ENCODE measurements at places on chromosomes 2 and 18.

DNA sequence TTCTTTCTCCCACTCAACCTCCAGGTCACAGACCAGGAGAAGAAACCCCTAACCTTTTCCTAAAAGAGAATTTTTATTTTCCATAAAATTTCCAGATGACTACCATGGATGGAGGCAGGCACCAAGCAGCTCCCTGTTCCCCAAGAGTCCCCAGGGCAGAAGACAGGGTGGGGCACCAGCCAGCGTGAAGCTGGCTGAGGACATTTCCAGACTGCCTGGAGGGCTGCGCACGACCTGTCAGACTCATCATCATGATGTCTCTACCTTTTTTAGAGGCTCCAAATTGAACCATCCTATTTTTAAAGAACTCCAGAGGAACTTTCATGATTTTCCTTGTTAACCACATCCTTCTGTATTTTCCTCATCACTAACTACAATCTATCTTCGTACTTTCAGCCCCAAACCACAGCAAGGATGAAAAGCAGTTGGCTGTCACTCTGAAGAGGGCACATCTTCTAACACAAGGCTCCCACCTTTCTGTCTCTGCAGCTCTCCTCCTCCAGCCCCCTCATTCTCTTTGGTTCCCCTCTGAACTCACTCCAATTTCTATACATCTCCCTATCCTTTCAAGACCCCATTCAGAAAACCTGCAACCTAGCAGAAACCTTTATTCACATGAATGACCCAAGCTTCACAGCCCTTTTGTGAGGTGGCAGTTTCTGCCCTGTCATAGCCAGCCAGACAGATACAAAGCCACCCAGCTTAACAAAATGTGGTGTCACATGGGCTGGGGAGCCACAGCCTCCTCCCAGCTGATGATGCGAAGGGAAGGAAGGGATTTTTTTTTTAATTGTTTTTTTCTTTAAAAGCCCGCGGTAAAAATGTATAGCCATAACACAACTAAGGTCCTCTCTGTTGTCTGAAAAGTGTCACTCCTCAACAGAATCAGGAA lies 11.1 kb downstream of the AMMECR1L start:
- no peak for DNase-seq

DNA sequence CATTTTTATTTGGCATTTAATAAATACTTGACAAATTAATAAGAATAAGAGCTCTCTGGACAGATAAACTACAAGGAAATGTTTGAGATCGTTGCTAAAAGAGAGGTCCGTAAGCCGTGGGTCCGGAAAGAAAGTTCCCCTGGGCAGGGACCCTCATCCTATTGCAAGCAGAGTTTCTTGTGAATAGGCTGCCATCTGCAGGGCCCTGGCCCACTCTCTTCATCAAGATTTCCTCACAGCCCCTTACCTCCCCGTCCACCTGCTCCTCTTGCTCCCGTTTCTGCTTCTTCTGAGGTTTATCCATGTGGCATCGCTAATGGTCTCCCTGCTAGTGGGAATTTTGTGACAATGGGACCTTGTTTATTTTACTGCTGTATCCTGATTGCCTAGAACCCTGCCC lies 30.1 kb upstream of the MC5R start:
- no peak for DNase-seq

GRCh38 chr2:71606244-71606643 lies 152.9 kb downstream of the DYSF start:
- no peak for DNase-seq

GRCh38 chr2:241179899-241180298 lies 8.6 kb upstream of the ANO7 start:
- DNase-seq, result no peak

DNA sequence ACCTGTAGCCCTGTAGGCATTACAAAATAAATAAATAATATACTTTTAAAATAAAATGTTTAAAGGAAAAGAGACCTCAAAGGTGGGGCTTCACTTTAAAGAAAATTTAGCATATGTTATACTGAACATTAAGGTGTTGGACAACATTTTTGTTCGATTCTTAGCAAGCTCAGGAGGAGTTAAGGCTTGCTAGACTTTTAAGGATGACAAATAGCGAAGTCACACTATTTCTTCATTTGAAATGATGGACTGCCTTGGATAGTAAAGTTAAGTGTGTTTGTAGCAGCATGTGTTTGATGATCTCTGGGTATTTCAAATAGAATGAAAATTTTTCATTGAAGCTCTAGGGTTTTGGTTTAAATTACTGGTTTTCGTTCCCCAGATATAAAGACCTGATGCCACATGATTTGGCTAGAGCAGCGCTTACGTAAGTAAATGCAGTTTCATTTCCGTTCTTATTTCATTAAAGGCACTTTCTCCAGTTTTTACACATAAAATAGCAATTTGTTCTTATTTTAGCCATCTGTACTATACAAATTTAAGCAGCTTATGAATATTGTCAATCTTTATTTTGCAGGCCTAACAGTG lies 24.9 kb downstream of the HADHB start:
- no peak for DNase-seq

DNA sequence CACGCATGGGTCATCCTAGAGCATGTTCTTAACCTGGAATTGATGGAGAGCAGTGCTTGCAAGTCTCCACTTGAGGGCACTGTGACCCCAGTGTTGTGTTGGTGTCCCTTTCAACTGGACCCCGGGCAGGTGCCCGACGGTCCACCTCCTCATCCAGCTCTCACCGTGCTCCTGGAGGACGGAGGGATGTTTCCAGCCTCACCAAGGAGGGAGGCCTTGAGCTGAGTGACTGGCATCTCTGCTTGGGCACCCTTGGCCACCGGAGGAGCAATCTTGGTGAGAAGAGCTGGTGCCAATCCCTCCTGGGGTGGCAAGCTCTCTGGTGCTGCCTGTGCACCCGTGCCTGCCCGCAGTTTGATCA lies 45.4 kb upstream of the ASB18 start:
- DNase-seq, result peak; percentile 11

DNA sequence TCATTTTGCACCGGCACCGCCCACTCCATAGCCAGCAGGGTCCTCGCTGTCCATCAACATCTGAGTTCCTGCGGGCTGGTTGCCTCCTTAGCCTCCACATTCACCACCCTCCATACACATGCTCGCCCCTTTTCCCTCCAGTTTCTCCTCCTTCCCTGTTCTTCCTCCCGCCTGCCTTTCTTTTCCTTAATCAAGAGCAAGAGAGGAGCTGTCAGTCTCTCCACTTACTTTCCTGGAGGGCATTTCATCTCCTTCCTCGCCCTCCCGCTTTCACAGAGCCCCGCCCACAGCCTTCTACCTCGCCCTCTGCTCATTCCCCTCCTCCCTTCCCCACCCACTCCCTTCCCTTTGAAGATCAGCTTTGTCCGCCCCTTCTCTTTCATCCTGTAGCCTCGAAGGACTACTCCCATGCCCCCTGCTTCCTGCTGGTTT lies 13.8 kb upstream of the ZBTB7C start:
- no peak for DNase-seq
